ENCODE measurements at places on chromosomes 1 and 21.

- no peak for DNase-seq
Observed at GRCh38 chr21:37904856-37905255, 11.4 kb downstream of the KCNJ6 start.

DNA sequence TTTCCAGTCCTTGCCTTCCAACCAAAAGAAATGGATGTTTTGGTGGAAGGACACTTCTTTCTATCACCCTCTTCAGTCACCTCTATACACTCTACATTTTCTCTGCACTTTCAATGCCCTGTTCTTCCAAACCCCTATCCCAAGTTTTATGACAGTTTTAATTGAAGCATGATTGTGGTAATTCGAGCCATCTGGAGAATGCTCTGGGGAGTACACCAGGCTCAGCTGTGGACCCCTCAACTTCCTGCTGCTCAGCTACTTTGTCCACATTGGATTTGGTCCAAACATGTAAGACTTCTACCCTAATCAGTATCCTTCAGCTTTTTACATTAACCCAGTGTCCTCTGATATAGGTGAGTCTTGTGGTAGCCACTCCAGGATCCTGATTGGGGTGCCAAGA is 129.6 kb downstream of the SYT2 start:
- peak; percentile 63 for DNase-seq

- DNase-seq = peak; percentile 58
Observed at GRCh38 chr1:84298684-84299535, 2.6 kb upstream of the SAMD13 start.

GRCh38 chr1:86410879-86411278 is 13.1 kb upstream of the CLCA2 start:
- DNase-seq = no peak

DNA sequence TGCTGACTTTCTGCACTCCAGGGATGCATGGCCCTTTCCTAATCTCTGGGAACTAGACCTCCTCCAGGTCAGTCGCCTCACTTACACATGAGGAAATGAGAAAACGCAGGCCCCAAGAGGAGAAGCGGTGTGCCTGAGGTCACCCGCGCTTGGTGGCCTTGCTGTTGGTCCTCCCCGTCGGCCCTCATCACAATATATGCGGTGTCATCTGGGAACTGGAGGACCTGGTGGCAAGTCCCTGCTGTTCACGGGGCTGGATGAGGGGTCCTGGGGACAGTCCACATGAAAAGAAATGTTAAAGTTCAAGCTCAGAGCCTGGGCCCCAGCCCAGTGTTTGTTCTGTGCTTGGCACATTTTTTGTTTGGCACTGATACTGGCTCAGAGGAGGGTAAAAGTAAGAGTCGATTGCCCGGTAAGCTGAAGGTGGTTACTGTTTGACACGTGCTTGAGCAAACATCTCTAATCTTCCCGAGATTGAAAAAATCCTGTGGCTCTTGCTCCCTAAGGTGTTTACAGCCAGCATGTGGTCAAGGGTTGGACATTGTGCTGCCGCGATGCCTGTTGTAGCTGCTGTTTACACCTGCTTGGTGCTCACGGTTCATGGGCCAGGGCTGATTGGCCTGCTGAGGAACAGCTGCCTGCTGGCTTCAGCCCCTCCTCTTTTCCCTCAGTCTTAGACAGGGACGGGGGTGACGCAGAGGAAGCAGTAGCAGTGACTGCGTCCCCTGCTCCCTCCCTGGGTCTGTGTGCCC is 5.2 kb downstream of the COQ8A start:
- DNase-seq = no peak

- DNase-seq = peak; percentile 28
Observed at GRCh38 chr1:206117151-206117948, at the start of gene AVPR1B. Gene AVPR1B, minus strand, starts transcription at chr1:206117388. Its CDS starts 498 bp downstream, at chr1:206116890.

- DNase-seq = no peak
Observed at GRCh38 chr1:6823793-6824192, 38.5 kb downstream of the CAMTA1 start.

- DNase-seq = no peak
Observed at GRCh38 chr1:161910604-161911003, 113.1 kb downstream of the OLFML2B start.

DNA sequence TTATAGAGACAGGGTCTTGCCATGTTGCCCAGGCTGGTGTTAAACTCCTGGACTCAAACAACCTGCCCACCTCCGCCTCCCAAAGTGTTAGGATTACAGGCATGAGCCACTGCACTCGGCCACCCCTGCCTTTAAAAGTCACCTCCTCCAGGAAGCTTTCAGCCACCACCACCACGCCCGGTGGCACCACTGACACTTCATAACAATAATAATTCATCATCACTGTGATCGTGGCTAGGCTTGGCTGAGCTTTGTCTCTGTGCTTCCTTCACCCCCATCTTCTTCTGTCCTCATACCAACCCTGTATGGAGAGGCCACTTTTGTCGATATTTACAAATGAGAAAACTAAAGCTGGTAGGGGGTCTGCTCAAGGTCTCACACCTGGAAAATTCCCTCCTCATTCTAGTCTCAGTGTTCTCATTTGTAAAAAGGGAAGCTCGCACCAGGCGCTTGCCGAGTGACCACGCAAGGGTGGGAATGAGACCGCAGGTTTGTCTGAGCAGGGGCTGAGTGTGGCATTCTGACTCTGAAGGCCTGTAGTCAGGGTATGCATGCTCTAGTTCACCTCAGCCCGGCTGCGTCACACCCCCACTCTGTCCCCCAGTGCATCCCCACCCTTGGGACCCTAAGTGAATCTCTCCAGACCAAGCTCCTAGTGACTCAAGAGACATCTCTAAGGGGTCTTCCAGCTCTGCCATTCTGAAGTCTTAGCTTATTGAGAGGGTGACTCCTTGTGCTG is 12.9 kb upstream of the EPHA2 start:
- DNase-seq = no peak

GRCh38 chr1:209627732-209628196 is 24.5 kb downstream of the LAMB3 start:
- DNase-seq = peak; percentile 87

GRCh38 chr1:70072231-70072751 is 133.1 kb downstream of the LRRC40 start:
- no peak for DNase-seq

- no peak for DNase-seq
Observed at GRCh38 chr21:44548922-44549321, 2.4 kb downstream of the KRTAP10-2 start.

- DNase-seq = no peak
Observed at GRCh38 chr1:183636334-183636682, 725 bp upstream of the ARPC5 start.

- DNase-seq = no peak
Observed at GRCh38 chr1:85134583-85135391, 66.0 kb downstream of the SYDE2 start.

GRCh38 chr1:54277451-54278341 is 77.7 kb downstream of the MRPL37 start:
- no peak for DNase-seq

GRCh38 chr1:31432592-31433395 is 19.8 kb downstream of the SERINC2 start:
- no peak for DNase-seq

DNA sequence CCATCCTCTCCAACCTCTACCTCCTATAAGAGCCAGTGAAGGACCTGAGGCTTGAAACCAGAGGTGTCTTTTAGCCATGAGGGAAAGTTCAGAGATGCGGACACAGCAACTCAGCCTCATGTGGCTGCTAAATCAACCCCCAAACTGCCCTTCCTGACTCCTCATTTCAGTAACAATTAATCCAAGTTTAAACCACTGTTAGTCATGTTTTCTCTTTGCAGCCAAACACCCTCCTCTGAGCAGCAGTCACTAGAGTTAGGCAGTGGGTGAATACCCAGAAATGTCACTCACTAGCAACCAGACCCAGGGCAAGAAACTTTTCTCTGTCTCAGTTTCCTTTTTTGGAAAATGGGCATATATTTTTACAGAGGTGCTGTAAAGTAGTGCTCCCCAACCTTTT is 71.2 kb downstream of the KCNJ15 start:
- no peak for DNase-seq

- no peak for DNase-seq
Observed at GRCh38 chr1:203093754-203094410, 8.1 kb upstream of the MYOG start.

Data from BE2C (cell line).